ENCODE measurements at places on chromosomes 1 and 21.

DNA sequence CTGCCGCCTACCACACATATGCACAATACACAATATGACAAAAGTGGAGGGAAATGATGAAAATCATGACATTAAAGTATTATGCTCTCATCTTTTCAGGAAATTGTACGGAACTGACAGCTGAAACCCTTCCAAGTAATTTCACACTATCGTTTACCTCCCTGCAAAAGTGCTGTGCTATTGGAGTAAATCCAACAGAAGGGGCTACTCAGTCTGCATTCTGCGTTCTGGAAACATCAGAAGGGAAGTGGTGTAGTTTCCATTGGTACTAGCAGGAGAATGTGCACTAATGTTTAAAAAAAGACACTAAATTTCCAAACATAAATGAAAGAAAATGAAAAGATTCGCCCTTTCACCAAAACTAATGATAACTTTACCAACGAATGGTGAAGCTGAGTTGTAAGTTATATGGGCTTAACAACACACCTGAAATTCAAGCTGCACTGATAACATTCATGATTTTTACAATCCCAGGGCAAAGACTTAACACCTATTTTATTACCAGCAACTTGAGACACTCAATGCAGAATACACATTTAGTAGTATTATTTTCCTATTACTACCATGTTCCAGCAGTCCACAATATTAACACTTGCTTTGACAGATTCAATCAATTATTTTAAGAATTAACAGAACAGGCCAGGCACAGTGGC lies 3.2 kb downstream of the DENND1B start:
- DNase-seq, result no peak

GRCh38 chr1:32791881-32792280 lies 25.3 kb downstream of the YARS1 start:
- DNase-seq, result no peak

GRCh38 chr1:225933072-225933471 lies 7.9 kb downstream of the LEFTY2 start:
- no peak for DNase-seq

- DNase-seq, result no peak
Measured at GRCh38 chr1:43689289-43689688, 18.0 kb upstream of the ST3GAL3 start.

DNA sequence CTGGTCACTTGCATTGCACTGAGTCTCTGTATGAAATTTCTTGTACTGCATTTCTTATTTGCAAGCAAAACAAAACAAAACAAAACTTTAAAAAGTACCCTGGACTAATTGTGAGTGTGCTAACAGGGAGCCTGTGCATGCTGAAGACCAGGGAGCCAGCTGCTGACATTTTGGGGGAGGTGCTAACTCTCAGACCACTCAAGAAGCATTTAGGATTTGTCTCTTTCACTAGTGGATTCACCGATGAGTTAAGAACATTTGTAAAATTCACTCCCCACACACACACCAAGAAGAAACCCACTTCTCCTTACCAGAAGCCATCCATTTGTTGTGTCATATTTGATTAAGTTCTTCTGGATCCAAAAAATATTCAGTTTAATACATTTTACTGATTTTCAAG lies 95.7 kb upstream of the C1orf105 start:
- DNase-seq, result no peak

DNA sequence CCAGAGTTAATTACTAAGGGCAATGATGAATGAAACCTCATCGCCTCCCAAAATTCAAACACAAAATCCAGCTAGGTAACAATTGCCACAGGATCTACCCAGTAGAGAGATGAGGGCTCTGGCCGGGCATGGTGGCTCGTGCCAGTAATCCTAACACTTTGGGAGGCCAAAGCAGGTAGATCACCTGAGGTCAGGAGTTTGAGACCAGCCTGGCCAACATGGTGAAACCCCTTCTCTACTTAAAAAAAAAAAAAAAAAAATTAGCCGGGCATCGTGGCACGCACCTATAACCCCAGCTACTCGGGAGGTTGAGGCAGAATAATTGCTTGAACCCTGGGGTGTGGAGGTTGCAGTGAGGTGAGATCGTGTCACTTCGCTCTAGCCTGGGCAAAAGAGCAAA lies 15.8 kb downstream of the CD2 start:
- DNase-seq, result no peak

- DNase-seq, result no peak
Measured at GRCh38 chr1:40803447-40803846, 19.9 kb downstream of the KCNQ4 start.

GRCh38 chr1:20792196-20792595 lies 5.1 kb upstream of the HP1BP3 start:
- no peak for DNase-seq

DNA sequence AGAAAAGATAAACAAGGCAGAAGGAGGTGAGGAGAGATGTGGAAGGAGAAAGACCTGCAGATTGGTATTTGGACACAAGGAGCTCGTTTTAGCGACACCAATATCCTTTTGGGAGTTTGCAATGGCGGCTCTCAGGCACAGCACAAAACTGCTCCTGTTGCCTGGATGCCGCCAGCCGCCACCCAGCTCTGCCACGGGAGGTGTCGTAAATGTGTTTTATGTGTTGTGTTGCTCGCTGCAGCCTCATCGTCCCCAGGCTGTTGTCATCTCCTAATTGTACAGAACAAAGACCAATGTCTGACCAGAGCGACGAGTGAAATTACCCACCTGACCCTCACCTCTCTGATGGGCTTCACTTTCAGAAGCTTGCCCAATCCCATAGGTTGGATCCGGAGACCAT lies 96.6 kb upstream of the ZNF281 start:
- DNase-seq, result no peak

GRCh38 chr1:186735463-186735862 lies 55.2 kb upstream of the PTGS2 start:
- no peak for DNase-seq

DNA sequence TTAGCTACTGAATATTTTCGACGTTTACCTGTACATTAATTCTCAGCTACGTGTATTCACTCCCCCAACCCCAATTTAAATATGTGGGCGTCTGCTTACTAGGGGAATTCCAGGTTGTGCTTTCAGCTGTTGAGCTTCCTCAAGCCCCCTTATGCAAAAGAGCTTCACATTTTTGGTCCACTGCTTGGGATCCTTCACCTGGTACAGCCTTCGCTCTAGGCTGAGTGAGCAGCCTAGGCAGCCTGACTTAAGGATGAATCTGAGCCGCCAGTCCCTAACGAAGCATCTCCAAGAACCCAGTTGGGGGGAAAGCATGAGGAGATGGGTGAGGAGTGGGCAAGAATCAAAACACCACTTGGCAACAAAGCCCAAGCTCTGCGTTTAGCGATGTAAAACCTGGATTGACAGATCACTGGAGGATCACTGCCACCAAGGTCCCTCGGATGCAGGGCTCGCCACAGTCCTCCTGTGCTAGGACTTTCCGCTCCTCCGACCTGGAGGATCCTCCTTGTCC lies 674 bp downstream of the BCL10 start:
- no peak for DNase-seq

DNA sequence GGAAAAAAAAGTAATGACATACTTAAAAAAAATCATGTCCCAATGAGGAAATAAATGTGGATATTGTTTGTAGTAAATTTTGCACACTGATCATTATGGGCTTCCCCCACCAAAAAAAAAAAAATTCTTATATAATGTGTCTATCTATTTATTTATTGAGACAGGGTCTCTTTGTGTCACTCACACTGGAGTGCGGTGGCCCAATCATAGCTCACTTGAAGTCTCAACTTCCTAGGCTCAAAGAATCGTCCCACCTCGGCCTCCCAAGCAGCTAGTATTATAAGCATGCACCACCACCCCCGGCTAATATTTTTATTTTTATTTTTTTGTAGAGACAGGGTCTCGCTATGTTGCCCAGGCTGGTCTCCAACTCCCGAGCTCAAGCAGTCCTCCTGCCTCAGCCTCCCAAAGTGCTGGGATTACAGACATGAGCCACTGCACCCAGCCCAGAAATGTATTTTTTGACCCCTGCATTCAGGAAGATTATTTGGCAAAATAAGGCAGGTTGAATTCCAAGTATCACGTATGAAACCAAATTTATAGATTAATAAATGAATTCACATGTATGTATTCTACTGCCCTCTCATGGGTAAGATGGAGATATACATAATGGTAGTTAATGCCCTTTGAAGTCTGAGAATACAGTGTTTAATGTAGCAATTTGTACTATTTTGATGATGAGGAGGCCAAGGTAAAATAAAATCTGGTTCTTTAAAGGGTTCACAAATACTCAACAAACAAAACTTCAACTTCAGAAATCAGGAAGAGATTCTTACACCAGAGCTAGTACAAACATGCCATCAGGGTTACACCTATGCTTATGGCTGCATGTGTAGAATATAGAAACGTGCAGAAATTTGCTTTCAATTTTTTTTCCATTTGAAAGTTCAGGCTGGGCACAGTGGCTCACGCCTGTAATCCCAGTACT lies 1.4 kb upstream of the DENND2C start:
- no peak for DNase-seq

- DNase-seq, result no peak
Measured at GRCh38 chr1:106360252-106360651, 696.2 kb upstream of the PRMT6 start.

DNA sequence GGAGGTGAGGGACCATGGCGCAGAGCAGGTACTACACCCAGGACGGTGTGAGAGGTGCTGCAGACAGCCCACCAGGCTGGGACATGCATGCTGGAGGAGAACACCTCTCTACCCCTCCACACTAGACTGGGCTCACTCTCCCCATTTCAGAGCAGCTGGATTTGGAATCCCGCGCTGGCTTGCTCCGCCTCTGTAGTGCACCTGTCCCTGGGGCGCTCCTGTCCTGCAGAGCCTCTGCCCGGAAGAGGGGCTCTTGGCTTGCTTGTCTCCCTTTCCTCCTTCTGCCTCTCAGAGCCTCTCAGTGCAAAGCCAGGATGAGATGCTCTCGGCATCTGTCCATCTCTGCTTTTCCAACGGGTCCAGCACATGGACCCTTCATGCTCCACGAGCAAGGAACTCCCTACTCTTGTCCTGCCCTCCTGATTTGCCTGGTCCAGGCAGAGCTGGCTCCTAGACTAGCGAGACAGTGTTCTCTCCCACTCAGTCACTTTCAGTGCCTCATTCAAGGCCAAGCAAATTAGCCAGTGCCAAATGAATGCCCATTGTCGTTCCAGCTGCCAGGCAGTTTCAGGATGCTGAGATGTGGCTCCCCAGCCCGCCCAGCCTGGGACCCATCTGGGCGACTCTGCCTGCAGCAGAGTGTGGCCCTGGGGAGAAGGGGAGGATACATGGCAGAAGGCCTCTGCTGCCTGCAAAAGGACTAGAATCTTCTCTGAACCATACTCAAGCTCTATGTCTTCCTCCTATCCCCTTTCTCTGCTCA lies 33.7 kb downstream of the CDCA8 start:
- no peak for DNase-seq

DNA sequence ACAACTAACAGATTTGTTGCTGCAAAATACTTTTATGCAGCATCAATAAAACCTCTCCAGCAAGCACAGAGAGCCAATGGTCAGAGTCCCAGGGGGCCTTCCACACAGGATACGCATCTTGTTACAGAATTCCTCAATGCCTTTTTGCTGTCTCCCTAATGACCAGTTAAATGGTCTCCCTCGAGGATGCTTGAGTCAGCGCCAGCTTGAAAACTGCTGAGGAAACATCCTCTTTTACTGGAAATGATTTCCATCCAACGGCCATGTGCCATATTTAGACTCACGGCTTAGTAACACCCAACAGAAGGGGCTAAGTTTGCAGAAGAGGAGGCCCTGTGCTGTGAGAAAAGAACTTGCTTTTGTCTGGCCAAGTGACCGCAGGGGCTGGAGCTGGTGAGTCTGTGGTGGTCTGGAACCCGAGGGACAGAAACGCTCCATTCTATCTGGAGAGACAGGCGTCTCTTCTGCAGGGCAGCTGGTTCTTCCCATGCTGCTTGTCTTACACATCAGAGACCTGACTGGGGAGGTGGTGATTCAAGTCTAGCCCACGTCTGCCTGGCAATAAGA lies 496.4 kb downstream of the SETD4 start:
- DNase-seq, result no peak

- DNase-seq, result no peak
Measured at GRCh38 chr1:214420341-214420740, 131.1 kb downstream of the PTPN14 start.

- DNase-seq, result no peak
Measured at GRCh38 chr1:209101106-209101505, 482.4 kb upstream of the CAMK1G start.

DNA sequence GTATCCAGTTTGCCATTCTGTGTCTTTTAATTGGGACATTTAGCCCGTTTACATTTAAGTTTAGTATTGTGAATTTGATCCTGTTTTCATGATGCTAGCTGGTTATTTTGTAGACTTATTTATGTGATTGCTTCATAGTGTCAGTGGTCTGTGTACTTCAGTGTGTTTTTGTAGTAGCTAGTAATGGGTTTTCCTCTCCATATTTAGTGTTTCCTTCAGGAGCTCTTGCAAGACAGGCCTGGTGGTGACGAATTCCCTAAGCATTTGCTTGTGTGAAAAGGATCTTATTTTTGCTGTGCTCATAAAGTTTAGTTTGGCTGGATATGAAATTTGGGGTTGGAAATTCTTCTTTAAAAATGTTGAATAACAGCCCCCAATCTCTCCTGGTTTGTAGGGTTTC lies 69.2 kb upstream of the PDC start:
- no peak for DNase-seq

DNA sequence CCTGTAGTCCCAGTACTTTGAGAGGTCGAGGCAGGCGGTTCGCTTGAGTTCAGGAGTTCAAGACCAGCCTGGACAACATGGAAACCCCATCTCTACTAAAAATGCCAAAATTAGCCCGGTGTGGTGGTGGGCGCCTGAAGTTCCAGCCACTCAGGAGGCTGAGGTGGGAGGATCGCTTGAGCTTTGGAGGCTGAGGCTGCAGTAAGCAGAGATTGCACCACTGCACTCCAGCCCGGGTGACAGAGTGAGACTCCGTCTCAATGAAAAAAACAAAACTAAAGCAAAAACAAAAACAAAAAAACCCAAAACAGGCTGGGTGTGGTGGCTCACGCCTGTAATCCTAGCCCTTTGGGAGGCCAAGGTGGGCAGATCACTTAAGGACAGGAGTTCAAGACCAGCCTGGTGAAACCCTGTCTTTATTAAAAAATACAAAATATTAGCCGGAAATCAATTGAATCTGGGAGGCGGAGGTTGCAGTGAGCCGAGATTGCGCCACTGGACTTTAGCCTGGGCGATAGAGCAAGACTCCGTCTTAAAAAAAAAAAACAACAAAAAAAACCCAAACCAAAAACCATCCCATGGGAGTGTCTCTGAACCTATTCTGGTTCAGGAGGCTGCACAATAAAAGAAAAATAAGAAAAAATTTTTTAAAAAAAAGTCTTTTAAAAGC lies 1.7 kb upstream of the CGN start:
- DNase-seq, result no peak

DNA sequence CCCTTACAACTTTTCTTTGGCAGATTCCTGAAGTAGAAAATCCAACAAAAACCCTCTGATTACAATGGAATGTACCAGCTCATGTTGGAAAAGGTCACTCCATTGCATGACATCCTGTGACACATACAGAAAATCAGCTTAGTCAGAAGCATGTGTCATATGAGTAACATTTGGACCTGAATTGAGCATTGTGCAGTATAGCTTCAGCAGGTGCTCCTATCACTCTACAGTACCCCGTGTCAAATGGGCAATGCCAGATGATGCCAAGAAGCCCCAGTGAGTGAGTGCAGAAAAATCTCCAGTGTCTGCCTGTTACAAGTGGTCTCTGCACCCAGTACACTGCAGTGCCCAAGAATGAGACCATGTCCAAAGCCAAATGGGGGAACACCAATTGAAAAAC lies 129.7 kb upstream of the RUNX1 start:
- DNase-seq, result no peak
